Endothelial cell of umbilical vein (primary cell): ENCODE measurements at places on chromosomes 2 and 18. TPM values are rescaled to one million over a fixed set of nuclear protein-coding genes. Genes with fewer than 3 reads are reported as not detected.

MC5R gene
- not detected in 2 replicates for total RNA-seq

DNA sequence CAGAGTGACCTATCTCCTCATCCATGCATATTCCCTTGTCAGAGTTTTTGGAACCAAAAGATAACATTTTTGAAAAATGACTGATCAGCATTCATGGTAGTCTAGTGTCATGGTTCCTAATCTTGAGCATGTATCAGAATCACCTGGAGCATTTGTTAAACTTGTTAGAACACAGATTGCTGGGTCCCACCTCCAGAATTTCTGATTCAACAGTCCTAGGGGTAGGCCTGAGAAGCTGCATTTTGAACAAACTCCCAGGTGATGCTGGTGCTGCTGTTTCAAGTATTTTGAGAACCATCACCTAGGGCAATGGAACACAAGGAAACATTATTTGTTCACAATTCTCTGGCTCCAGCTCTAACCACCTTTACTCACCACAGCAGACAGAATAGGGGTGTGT is 21.0 kb downstream of the TMEM200C start:
- H3K4me3 ChIP-seq = no peak overlapping the region
- no peaks in the 10 kb centered on the region for H3K36me3 ChIP-seq
- no peak overlapping the region for H3K27ac ChIP-seq
- no peaks in the 10 kb centered on the region for H3K4me1 ChIP-seq
- H3K27me3 ChIP-seq = no peaks in the 10 kb centered on the region

DNA sequence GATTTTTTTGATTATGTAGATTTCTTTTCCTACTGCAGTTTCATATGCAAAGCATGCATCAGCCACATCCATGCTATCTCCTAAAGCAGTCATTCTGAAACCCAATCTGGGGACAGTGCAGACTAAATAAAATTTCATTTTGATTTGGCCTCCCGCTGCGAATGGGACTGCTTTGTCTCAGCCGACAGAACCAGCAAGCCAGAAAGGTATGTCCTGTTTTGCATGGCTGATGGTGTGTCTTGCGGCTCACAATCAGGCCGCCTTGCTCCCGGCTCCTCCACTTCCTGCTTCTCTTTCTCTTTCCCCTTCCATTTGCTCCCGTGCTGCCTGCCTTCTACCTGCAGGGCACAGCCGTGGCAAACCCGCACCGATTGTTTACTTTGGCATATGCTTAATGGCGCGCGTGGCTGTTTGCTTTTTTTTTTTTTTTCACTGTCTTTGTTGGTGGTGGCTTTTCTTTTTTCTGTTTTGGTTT is 419.6 kb upstream of the POU3F3 start:
- no peaks in the 10 kb centered on the region for H3K27me3 ChIP-seq
- H3K36me3 ChIP-seq = no peaks in the 10 kb centered on the region
- no peak overlapping the region for H3K27ac ChIP-seq
- no peak overlapping the region for H3K4me3 ChIP-seq
- H3K4me1 ChIP-seq = no peaks in the 10 kb centered on the region
- DNase-seq = no peak

- no peaks in the 10 kb centered on the region for H3K27me3 ChIP-seq
- no peak overlapping the region for H3K27ac ChIP-seq
- no peaks in the 10 kb centered on the region for H3K4me1 ChIP-seq
These were observed 338.1 kb upstream of the RAB6C start for GRCh38 chr2:129641371-129641770.

- no peaks in the 10 kb centered on the region for H3K4me1 ChIP-seq
- no peak overlapping the region for H3K4me3 ChIP-seq
- H3K27ac ChIP-seq = no peak overlapping the region
- DNase-seq = no peak
- no peaks in the 10 kb centered on the region for H3K36me3 ChIP-seq
These were observed 183.6 kb downstream of the SMAD7 start for GRCh38 chr18:48767090-48767690.

GRCh38 chr2:221243771-221244170 is 328.3 kb downstream of the EPHA4 start:
- H3K27me3 ChIP-seq = no peaks in the 10 kb centered on the region
- H3K4me1 ChIP-seq = no peaks in the 10 kb centered on the region
- H3K36me3 ChIP-seq = no peaks in the 10 kb centered on the region
- no peak overlapping the region for H3K27ac ChIP-seq
- no peak overlapping the region for H3K4me3 ChIP-seq

- no peak overlapping the region for H3K27ac ChIP-seq
- H3K4me3 ChIP-seq = no peak overlapping the region
- DNase-seq = no peak
These were observed 23.1 kb upstream of the TFPI start for GRCh38 chr2:187577310-187577709.

GRCh38 chr2:53075760-53076159 is 691.8 kb upstream of the CHAC2 start:
- no peak for DNase-seq
- H3K4me3 ChIP-seq = no peak overlapping the region
- no peak overlapping the region for H3K27ac ChIP-seq
- no peaks in the 10 kb centered on the region for H3K4me1 ChIP-seq

DNA sequence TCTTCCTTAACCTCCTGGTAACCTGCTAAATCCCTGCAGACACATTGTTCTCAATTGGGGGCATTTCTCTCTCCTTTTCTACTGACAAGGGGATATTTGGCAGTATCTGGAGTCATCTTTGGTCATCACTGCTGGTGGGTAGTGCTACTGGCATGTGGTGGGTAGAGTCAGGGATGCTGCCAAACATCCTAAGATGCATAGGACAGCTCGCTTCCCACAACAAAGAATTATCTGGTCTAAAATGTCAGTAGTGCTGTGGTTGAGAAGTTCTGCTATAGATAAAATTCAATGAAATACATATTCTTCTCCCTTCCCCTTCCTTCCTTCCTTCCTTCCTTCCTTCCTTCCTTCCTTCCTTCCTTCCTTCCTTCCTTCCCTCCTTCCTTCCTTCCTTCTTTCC is 18.7 kb upstream of the LHCGR start:
- H3K27ac ChIP-seq = no peak overlapping the region
- H3K4me1 ChIP-seq = no peaks in the 10 kb centered on the region
- no peak for DNase-seq
- H3K27me3 ChIP-seq = no peaks in the 10 kb centered on the region
- H3K4me3 ChIP-seq = no peak overlapping the region

GRCh38 chr2:113214141-113214540 is 40.4 kb downstream of the PSD4 start:
- H3K27me3 ChIP-seq = no peaks in the 10 kb centered on the region
- H3K36me3 ChIP-seq = no peaks in the 10 kb centered on the region
- H3K27ac ChIP-seq = no peak overlapping the region
- H3K4me1 ChIP-seq = peaks cover 16% of the 10 kb centered on the region

GRCh38 chr2:197280015-197280702 is 30.4 kb downstream of the ANKRD44 start:
- DNase-seq = no peak
- H3K27ac ChIP-seq = no peak overlapping the region
- H3K4me1 ChIP-seq = no peaks in the 10 kb centered on the region
- no peaks in the 10 kb centered on the region for H3K27me3 ChIP-seq
- H3K4me3 ChIP-seq = no peak overlapping the region

DNA sequence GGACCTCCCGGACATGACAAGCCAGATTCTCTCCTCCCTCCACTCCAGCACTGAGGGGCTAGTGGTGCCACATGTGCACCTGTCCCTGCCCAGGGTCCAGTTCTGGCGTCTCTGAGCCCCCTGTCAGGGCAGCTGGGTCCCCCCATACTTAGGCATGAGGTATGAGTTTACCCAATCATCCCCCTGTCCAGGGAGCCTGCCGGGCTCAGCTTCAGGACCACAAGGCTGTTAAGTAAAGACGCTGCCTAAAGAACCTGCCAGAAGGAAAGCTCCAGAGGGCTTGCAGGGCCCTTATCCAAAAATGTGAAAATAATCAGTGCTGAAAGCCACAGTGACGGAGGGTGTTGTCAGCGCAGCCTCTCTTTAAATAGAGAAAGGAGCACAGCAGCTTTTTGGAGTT is 40.0 kb downstream of the SH3BP4 start:
- no peak overlapping the region for H3K27ac ChIP-seq
- H3K27me3 ChIP-seq = no peaks in the 10 kb centered on the region
- H3K4me1 ChIP-seq = peaks cover 66% of the 10 kb centered on the region
- DNase-seq = no peak
- no peak overlapping the region for H3K4me3 ChIP-seq

UGT1A5 gene
- not detected in 2 replicates for total RNA-seq

GRCh38 chr2:2837746-2838547 is 506.9 kb upstream of the MYT1L start:
- H3K4me3 ChIP-seq = no peak overlapping the region
- H3K27ac ChIP-seq = no peak overlapping the region
- DNase-seq = no peak
- no peaks in the 10 kb centered on the region for H3K4me1 ChIP-seq
- H3K36me3 ChIP-seq = no peaks in the 10 kb centered on the region

DNA sequence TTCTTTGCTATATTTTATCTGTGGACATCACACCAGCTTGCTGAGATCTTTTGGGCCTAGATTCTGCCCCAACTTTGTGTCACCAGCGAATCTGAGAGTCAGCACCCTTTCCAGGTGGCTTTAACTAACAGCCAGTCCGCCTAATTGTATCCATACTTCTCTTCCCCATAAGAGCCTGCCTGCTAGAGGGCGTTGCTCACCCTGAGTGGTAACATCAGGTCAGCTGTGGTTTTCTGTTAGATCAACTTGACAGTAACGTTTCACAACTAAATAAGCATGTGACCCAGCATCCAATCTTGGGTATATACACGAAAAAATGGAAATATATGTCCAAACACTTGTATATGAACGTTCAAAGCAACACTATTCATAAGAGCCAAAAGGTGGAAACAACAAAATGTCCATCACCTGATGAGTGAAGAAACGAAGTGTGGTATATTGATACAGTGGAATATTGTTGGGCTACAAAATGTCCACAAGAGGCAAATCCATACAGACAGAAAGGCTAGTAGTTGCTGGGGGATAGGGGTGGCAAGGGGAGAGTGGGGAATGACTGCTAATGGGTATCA is 24.9 kb downstream of the EFHD1 start:
- no peak for DNase-seq
- no peak overlapping the region for H3K27ac ChIP-seq
- H3K36me3 ChIP-seq = no peaks in the 10 kb centered on the region

- H3K36me3 ChIP-seq = no peaks in the 10 kb centered on the region
- no peak overlapping the region for H3K27ac ChIP-seq
- no peak overlapping the region for H3K4me3 ChIP-seq
These were observed 34.5 kb downstream of the EMILIN2 start for GRCh38 chr18:2881088-2881839.

GRCh38 chr2:100427627-100428258 is 10.3 kb upstream of the CHST10 start:
- H3K4me1 ChIP-seq = no peaks in the 10 kb centered on the region
- H3K4me3 ChIP-seq = no peak overlapping the region
- peaks cover 9% of the 10 kb centered on the region for H3K27me3 ChIP-seq
- H3K36me3 ChIP-seq = no peaks in the 10 kb centered on the region

DNA sequence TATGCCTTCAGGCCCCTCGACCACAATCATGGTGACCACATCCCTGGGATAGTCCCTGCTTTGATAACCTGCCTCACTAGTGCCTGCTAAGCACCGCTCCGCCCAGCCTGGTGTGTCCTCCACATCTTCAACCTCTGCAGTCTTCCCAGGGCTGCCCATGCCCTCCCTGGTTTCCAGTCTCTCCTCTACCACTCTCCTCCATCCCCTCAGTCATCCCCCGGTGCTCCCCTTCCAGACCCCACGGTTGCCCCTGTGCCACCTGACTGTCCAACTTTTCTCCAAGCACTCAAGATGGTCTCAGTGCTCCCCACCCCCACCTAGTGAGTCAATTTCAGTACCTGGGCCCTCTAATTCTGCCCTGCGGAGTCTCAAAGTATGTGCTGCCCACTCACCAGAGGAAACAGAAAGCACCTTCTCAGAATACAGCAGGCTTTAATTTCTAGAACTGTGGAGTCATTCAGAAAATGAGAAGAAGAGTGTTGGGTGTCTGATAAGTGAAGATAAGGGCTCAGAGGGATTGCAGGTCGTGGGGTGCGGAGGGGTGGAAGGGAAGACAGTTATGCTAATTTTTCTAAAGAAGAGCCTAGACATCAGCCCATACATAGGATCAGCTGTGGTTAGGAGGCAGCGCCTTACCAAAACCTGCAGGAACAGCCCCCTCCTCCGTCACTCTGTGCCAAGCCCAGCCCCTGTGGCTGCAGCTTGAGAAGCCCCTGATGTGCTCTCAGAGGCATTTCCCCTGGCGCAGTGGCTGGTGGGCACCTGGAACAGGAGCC is 53.6 kb upstream of the CAB39 start:
- no peaks in the 10 kb centered on the region for H3K27me3 ChIP-seq
- H3K4me1 ChIP-seq = peaks cover 4% of the 10 kb centered on the region
- H3K36me3 ChIP-seq = no peaks in the 10 kb centered on the region
- H3K4me3 ChIP-seq = no peak overlapping the region

GRCh38 chr2:143564419-143564818 is 435.2 kb downstream of the ARHGAP15 start:
- H3K27ac ChIP-seq = no peak overlapping the region
- peaks cover 3% of the 10 kb centered on the region for H3K4me1 ChIP-seq
- H3K27me3 ChIP-seq = no peaks in the 10 kb centered on the region
- no peak for DNase-seq
- no peak overlapping the region for H3K4me3 ChIP-seq

DNA sequence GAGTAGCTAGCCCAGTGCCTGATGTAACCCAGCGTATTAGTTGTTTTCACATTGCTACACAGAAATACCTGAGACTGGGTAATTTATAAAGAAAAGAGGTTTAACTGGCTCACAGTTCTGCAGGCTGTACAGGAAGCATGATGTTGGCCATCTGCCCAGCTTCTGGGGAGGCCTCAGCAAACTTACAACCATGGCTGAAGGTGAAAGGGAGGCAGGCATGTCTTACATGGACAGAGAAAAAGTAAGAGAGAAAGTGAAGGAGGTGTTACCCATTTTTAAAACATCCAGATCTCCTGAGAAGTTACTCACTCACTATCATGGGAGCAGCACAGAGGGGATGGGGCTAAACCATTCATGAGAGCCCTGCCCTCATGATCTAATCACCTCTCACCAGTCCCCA is 6.1 kb upstream of the CYRIA start:
- peaks cover 2% of the 10 kb centered on the region for H3K4me1 ChIP-seq
- H3K27ac ChIP-seq = no peak overlapping the region
- DNase-seq = peak; percentile 54
- H3K36me3 ChIP-seq = no peaks in the 10 kb centered on the region

DTNA gene
- 15.3 and 16.8 TPM in 2 replicates for total RNA-seq

GTF2A1L gene
- not detected in 2 replicates for total RNA-seq

- H3K4me1 ChIP-seq = no peaks in the 10 kb centered on the region
- no peak for DNase-seq
- no peak overlapping the region for H3K4me3 ChIP-seq
- H3K27ac ChIP-seq = no peak overlapping the region
These were observed 759.7 kb upstream of the FANCL start for GRCh38 chr2:59000796-59001195.

- no peak for DNase-seq
- no peaks in the 10 kb centered on the region for H3K27me3 ChIP-seq
- no peak overlapping the region for H3K27ac ChIP-seq
- no peak overlapping the region for H3K4me3 ChIP-seq
These were observed 36.7 kb downstream of the MTERF4 start for GRCh38 chr2:241065355-241065803.

DNA sequence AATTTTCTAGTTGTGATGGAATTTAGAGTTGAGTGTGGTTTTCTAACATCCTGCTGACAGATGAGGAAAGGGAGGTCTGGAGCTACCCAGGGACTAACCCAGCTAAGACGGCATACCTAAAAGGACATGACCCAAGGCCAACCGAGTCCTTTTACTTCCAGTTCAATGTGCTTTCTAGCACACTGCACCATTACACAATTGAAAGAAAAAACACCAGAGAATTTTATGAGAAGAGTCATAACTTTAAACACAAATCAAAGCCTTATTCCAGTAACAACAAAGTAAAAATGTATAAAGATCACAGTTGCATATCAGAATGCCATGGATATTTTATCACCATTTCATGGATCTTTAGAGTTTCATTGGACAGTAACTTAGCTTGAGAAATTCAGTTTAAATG is 480.3 kb downstream of the MEIS1 start:
- DNase-seq = no peak
- no peak overlapping the region for H3K4me3 ChIP-seq
- no peak overlapping the region for H3K27ac ChIP-seq
- H3K4me1 ChIP-seq = no peaks in the 10 kb centered on the region
- H3K27me3 ChIP-seq = peaks cover 3% of the 10 kb centered on the region
